ENCODE measurements at places on chromosomes 6 and 20.

DNA sequence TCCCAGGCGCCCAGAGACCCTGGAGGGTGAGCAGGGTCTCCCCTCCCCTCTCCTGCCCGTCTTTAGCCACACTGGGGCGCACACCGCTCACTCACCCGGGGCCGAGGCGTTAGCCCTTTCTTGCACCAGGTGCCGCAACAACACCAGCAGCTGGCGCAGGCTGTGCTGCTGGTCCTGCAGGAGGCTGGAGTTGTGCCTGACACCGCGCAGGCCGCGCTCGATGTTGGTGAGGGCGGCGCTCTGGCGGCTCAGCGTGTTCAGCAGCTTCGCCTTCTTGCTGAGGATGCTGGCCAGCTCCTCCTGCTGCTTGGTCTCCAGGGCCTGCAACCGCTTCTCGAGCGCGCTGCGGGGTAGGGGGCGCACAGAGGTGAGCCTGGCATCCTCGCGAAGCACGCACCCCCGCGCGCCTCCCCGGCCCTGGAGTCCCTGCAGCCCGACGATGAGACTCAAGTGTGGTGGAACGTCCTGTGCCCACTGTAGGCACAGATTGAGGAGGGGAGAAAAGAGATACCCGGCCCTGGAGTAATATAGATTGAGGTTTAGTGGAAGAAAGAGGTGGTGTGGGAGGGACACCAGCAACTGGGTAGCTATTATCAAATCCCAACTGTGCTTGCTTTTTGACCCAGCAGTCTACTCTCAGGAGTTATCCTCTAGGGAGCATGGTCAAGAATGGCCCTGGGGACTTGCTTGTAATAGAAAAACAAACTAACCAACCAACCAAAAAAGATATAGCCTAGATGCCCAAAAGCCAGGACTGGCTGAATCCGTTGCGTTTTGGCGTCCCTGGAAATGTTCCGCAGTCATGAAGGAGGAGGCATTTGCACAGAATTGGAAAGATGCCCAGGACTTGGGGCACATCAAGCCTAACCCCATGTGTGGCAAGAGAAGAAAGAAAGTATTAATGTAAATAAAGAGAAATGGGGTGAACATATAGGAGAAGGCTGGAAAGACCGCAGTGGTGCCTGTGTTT lies 30.9 kb downstream of the ANGPT4 start:
- peak; percentile 49 for DNase-seq

GRCh38 chr6:51753635-51754034 lies 333.8 kb downstream of the PKHD1 start:
- no peak for DNase-seq

DNA sequence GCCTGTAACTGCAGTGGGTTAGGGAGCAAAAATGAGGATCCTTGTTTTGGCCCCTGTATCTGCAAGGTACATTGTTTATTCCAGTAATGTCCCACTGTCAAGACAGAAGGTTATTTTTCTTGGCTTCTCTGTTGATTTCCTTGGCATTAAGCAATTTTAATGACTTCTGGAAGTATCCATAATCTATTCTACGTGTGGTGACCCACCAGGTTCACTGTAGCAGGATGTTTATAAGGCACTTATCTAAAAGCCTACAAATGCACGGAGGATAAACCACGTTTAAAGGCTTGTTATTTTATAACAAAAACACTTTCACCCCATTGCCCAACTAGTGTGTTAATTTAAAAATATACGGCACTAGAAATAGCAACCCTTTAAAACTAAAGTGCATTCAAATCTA lies 294.9 kb downstream of the LAMA2 start:
- no peak for DNase-seq

DNA sequence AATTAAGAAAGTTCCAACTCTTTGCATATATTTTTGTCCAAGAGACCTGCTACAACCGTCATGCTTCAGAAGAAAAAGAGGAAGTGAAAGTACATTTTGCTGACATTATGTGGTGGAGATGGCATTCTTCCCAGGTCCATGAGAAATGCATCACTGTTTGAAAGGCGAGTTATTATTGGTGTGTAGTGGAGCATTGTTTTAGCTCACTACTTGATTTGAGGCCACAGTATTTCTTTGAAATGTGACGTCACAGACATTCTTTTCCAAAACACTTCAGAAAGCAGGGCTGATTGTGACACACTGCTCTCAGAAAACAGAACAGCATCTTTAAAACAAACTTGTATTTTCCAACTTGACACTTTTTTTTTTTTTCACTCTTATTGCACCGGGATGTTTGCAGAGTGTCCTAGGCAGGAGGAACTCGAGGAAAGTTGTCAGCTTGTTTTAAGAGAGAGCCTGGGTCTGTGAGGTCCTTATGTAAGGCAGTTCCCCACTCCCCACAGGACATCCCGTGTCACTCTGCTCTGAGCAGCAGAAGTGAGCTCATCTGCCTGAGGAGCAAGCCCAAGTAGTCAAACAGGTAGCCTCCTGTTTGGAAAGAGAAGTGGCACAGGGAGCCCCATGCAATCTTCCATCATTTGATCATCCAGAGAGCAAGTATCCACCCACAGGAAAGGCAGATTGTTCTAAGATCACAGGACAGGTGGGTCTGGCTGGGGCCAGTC lies 1.1 kb downstream of the SPTLC3 start:
- peak; percentile 88 for DNase-seq

DNA sequence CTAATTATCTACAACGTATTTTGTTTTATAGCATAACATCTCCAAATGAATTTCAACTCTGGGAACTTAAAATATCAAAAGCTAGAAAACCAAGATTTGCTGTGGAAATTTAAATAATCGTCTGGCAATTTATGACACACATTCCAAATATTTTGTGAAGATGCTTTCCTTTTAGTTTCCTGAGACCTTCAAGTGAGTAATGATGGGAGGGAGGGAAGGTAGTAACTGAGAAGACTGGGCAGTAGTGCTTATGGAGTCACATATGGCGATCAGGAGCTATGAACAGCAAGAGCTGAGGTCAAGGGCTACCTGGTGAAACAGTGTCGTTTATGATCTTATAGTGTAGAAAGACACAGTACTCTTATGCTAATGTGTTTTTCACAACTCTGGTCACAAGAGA lies 178.2 kb upstream of the THEMIS start:
- no peak for DNase-seq

GRCh38 chr20:20002101-20002998 lies 14.8 kb upstream of the NAA20 start:
- no peak for DNase-seq

DNA sequence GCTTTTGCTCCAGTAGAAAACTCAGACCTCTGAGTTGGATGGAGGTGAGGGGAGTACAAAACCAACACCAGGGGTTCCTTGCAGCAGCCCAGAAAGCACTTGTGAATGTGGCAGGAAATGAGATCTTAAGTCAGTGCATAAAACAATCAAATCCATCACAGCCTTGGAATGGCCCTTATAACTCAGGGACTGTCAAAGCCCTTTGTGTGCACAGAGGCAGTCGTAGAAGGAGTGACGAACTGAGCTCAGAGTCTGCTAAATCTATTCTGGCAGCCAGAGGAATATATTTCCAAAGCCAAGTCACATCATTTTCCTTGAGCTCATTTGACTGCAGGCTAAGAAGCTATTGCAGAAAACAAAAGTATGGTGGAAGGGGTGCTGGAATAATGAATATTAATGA lies 676.6 kb downstream of the DHX35 start:
- no peak for DNase-seq

GRCh38 chr6:56956491-56956890 lies 1.6 kb downstream of the BEND6 start:
- no peak for DNase-seq

DNA sequence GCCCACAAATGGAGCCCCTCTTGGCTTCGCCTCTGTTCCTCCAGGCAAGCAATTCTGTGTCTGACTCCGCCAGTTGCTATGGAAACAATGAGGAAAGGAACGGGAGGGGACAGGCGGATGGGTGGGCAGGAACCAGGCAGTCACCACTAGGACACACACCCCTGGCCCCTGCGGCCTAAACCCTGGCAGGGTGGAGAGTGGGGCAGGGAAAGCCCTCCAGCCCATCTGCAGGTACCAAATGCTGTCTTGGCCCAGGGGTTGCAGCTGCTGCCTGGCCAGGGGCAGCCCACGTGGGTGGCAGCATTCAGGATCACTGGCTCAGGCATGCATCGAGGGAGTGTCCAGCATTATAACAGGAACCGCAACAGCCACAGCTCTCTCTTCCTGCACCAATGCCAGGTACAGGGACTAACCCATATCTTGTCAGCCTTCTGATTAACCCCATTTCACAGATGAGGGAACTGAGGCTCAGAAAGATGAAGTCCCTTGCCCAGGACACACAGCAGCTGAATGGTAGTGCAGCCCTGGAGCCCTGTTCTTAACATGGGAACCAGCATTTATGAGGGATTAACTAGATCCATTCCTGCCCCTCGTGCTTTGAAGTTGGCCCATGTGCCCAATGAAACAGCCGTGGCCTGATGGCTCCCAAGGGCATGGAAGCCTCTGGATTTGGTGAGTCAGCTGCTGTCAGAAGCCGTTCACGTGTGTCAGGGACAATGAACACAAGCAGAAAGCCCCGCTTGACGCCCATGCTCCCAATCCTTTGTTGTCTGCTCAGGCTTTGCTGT lies 66.3 kb downstream of the NOL4L start:
- no peak for DNase-seq

DNA sequence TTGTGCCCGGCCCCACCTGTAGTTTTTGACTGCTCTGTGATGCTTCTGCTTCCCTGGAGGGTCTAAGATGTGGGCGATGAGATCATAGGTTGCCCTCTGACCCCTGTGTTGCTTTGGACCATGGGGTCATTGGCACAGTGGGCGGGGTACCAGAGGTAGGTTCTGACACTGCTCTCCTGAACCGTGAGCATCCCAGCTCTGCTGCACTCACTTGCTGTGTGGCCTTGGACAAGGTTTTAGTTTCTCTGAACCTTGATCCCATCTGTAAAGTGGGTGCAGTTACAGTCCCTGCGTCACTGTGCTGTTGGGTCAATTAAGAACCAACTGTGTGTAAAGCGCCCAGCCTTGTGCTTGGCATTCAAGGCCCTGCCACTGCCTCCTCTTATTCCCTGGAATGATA lies 30.9 kb downstream of the SRC start:
- DNase-seq, result no peak

DNA sequence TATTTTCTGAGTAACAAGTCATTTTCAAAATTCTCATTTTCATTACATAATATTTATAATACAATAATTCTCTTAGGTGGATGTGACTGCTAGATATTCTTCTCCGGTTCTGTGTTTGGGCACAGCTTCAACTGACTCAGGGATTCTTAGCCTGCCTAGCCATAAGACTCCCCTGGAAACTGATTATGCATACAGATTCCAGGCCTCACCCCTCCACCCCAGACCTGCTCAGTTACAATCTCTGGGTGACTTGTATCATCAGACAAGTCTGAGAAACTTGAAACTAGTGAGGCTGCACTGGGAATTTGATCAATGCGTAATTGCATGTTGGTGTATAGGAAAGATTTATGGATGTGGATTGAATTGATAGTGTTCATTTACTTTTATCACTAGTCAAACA lies 25.4 kb downstream of the FLRT3 start:
- no peak for DNase-seq

DNA sequence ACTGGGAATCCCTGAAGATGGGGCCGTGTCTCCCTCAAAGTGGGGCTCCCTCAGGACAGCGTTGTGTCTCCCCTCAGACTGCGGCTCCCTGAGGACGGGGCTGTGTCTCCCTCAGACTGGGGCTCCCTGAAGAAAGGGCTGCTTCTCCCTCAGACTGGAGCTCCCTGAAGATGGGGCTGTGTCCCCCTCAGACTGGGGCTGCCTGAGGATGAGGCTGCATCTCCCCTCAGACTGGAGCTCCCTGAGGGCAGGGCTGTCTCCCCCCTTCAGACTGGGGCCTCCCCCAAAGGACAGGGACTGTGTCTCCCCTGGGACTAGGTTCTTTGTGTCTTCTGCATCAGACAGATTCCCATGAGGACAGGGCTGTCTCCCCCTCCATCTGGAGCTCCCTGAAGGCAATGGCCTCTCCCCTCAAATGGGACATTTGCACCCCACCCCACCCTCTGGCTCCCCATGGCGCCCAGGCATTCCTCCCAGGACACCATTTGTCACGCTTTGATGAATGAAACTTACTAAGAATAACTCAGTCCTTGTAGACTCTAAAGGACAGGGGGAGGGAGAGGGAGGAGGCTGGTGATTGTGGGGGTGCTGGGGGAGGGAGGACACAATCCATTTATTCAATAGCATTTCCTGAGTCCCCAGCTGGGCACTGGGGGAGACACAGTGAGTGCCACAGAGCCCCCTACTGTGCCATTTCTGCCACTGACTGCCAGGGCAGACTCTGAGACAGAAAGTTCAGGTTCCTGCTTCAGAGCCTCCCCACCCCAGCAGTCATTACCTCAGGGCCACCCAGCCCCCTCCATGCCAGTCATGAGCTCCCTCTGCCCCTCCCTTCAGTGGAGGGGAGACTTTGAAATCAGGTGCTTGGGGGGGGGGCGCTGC lies 122.4 kb downstream of the MRPL14 start:
- DNase-seq, result no peak

GRCh38 chr6:3729603-3730344 lies 21.7 kb downstream of the PXDC1 start:
- no peak for DNase-seq

GRCh38 chr20:12640251-12640650 lies 368.5 kb upstream of the SPTLC3 start:
- no peak for DNase-seq

- DNase-seq, result peak; percentile 52
These were observed 92.8 kb upstream of the MLN start for GRCh38 chr6:33896391-33897188.

GRCh38 chr6:152636609-152637295 lies 410 bp downstream of the SYNE1 start:
- peak; percentile 67 for DNase-seq

GRCh38 chr6:42711930-42712329 lies 10.5 kb downstream of the PRPH2 start:
- DNase-seq, result no peak

- DNase-seq, result peak; percentile 15
These were observed 67.5 kb upstream of the TFB1M start for GRCh38 chr6:155381673-155382337.

DNA sequence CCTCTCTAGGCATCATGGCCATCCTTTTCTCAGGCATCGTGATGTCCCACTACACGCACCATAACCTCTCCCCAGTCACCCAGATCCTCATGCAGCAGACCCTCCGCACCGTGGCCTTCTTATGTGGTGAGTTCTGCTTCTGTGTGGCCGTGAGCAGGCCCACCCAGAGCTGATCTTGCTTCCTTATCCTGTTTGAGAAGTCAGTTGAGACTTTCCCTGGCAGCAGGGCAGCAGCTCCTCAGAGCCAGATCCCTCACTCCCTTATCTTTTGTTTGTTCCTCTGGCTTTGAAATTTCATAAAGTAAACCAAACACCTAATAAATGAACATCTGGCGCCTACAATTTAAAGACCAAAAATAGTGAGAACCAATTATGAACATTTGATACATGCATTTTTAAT lies 40.6 kb downstream of the SPATA2 start:
- no peak for DNase-seq

All from adipocyte (in vitro differentiated cells).